HS-5 (cell line): ENCODE measurements at places on chromosomes 5 and 9.

- no peak for DNase-seq
Observed at GRCh38 chr5:8843771-8844170, 702.1 kb downstream of the SEMA5A start.

DNA sequence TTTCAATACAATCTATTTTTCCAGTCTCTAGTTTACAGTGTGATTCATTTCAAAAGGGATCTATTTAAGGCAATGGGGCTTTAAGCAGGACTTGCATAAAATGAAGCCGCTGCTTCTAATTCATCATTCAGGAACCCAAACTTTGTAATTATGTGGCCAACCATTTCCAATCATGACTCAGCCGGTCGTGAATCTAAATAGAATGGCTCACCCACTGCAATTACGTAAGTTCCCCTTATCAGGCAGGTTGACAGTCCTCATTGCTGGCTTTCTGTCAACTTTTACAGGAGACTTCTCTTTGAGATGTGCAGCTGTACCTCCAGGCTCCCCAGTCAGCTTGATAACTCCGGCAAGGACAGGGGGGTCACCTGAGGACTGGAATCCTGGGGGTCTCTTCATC, 152.8 kb upstream of the DAP start:
- peak; percentile 99 for DNase-seq

DNA sequence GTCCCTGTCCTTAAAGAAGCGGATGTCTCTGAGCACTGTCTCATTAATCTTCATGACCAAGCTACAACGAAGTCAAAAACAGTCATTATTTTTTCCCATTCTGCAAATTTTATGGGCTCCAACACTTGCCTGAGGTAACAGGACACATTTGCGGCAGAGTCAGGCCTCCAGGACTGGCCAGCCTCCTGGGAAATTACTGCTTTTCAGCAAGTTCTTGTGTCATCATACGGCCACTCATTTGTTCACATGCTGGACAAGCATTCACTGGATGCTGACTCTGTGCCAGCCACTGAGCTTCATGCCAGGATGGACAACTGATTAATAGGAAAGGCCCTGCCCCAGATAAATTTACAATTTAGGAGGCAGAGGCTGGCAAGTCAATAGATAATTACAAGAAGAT, 305.7 kb downstream of the ACTL7B start:
- DNase-seq, result no peak

DNA sequence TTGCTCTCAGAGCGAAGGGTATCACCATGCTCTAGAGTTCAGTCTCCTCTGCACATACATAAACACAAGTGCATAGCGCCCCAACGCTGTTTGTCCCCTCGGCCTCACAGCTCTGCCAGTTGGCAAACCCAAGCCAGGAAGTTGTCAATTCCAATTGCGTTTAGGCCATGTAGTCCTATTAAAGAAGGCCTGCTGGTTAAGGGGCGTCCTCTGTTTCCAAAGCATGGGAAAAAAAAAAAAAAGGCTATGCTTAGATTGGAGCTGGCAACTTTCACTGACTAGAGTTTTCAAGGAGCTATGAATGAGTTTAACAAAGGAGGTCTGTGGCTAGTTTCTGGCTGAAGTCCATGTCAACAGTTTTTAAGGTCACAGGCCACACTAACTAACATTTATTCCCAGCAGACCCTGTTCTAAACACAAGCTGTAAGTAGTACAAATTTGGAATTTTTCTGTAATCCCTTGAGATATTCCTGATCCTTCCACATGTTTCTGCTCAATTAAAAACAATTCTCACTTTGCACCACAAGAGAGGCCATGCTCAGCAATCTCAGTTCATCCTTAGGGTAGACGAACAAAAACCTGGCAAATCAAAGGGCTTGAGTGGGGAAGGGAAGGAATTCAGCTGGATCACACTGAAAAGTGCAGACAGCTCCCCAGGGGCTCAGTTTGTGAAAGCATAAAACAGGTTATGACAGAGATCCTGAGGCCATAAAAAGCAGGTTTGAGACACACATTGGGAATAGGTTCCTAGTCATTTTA, 187.7 kb downstream of the DENND1A start:
- DNase-seq, result no peak

GRCh38 chr9:125272697-125273096, 11.1 kb downstream of the GAPVD1 start:
- DNase-seq, result no peak

DNA sequence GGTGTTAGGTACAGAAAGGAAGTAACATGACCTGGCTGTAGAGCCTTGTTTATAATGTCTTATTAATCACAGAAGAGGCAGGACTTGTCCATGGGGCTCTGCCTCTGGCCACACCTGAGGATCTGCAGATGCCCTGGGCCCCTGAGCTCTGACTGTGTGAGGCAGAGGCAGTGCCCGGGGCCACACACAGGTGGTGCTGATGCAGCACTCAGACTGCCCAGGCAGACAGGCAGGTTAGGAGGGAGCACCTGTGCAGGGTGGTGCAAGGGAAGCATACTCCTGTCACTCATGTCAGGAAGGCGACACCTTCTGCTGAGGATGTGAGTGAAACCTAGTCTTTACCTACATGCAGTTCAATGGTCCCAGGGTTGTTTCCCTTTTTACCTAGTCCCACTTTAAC, 88.7 kb downstream of the CFAP90 start:
- DNase-seq, result no peak

DNA sequence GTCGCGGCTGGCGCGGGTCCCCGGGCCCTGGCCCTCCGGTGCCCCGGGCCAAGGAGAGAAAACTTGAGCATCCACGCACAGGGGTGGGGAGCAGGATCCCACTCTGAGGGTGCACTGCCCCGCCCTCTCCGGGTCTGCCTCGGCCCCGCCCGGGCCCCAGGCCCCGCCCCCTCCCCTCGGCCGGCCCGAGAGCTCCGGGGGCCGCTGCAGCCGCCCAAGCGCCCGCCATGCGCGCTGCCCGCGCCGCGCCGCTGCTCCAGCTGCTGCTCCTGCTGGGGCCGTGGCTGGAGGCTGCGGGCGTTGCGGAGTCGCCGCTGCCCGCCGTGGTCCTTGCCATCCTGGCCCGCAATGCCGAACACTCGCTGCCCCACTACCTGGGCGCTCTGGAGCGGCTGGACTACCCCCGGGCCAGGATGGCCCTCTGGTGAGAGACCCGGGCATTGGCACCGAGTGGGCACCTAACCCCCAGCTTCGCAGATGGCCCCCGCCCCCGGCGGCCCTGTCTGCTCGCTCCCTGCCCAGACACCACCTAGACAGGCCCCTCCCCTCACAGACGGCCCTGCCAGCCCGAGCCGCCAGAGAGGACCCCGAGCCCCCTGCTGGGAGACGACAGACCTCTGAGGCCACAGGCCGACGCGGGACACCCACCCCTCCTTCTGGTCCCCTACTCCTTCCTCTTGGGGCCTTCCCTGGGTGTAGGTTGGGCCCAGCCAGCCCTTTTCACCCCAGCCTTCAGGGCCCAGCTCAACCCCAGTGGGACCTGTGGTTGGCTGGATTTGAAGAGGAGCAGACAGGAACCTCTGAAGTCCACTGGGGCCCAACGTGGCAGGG, at the start of gene CERCAM:
Gene CERCAM (plus strand): TSS at position 207 of the 831 bp plus-strand sequence. CDS start 21 bp downstream, at position 228.
- peak; percentile 19 for DNase-seq

DNA sequence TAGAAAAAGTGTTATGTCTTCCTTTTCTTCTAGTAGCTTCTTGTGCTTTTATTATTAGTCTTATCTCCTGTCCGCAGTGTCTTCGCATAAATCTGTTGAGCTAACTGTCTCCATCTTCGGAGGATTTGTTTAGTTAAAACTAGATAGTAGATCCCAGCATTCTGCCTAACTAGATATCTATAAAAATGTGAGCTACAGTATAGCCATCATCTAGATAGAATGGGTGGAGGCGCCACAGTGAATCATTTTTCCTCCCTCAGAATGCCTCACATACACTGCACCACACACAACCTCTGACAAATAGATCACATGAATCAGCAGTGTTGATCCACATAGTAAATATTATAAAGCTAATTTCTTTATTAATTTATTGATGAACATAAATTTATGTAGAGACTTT, 220.3 kb upstream of the GAS1 start:
- DNase-seq, result no peak
